ENCODE measurements at places on chromosomes 13 and 19. TPM values are rescaled to one million over a fixed set of nuclear protein-coding genes. Genes with fewer than 3 reads are reported as not detected.

DNA sequence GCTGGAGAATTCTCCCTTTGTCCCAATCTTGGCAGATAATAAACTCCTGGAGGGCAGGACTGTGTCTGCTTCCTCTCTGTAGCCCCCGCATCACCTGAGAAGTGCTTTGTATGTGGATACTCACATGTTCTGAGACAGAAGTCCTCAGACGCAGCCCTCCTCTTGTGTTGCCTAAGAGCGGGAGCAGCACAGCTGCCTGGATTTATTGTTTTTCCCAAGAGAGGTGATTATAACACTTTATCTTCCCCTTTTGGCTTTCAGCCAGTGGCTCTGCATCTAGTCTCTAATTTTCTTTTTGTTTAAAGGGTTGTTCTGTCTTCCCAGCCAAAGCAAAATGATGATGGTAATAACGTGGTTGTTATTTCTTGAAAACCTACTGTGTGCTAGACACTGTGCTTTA, 36.1 kb downstream of the OLFM4 start:
- H3K4me3 ChIP-seq, result no peak overlapping the region
- no peak overlapping the region for H3K27ac ChIP-seq
- no peaks in the 10 kb centered on the region for H3K27me3 ChIP-seq
- H3K4me1 ChIP-seq, result no peaks in the 10 kb centered on the region

SLC27A1 gene
- total RNA-seq, result 1.8 TPM

- no peak for DNase-seq
- peaks cover 3% of the 10 kb centered on the region for H3K27me3 ChIP-seq
- H3K4me1 ChIP-seq, result peaks cover 7% of the 10 kb centered on the region
- H3K27ac ChIP-seq, result no peak overlapping the region
- no peak overlapping the region for H3K4me3 ChIP-seq
Observed at GRCh38 chr13:73069206-73069805, 10.5 kb downstream of the KLF5 start.

- H3K4me1 ChIP-seq, result peaks cover 7% of the 10 kb centered on the region
- H3K27ac ChIP-seq, result no peak overlapping the region
- no peaks in the 10 kb centered on the region for H3K36me3 ChIP-seq
- H3K27me3 ChIP-seq, result no peaks in the 10 kb centered on the region
- DNase-seq, result peak; percentile 79
Observed at GRCh38 chr19:51407511-51408131, 9.8 kb downstream of the SIGLEC10 start.

- no peak for DNase-seq
- no peaks in the 10 kb centered on the region for H3K4me1 ChIP-seq
- no peaks in the 10 kb centered on the region for H3K27me3 ChIP-seq
Observed at GRCh38 chr13:36148446-36148845, 17.3 kb upstream of the DCLK1 start.

BCAM gene
- not detected for total RNA-seq
